ENCODE measurements at places on chromosomes 3 and 15. TPM values are rescaled to one million over a fixed set of nuclear protein-coding genes. Genes with fewer than 3 reads are reported as not detected.

Gene GPR160
- total RNA-seq = 0.90 TPM

Gene CLDN18
- not detected for total RNA-seq

Gene ATP1B3
- 68.4 TPM for total RNA-seq

Gene C2CD4A
- total RNA-seq = not detected

Gene RHOV
- total RNA-seq = 0.82 TPM

Gene CYP1A2
- not detected for total RNA-seq

Gene GRAMD2A
- 0.63 TPM for total RNA-seq

Gene DUOXA2
- not detected for total RNA-seq

Gene VGLL3
- 47.4 TPM for total RNA-seq

Gene CRYGS
- 1.3 TPM for total RNA-seq

Gene ARHGEF26
- 2.0 TPM for total RNA-seq

Gene FGF7
- 97.7 TPM for total RNA-seq

Gene SLC35G2
- 14.7 TPM for total RNA-seq

Gene TRAT1
- not detected for total RNA-seq

Gene SLC33A1
- total RNA-seq = 49.8 TPM

Gene CYP1A1
- total RNA-seq = not detected

Gene PLSCR4
- 28.3 TPM for total RNA-seq

Gene ZNF660
- 2.0 TPM for total RNA-seq

Gene PRR23B
- not detected for total RNA-seq

Gene DGKG
- total RNA-seq = 0.27 TPM

Gene GRM7
- total RNA-seq = not detected

Gene TMEM42
- 13.7 TPM for total RNA-seq

Gene ABI3BP
- 108 TPM for total RNA-seq

Gene CEMIP
- total RNA-seq = 249 TPM

Gene FBN1
- total RNA-seq = 4,431 TPM

Gene SMCO1
- not detected for total RNA-seq

Gene DUOX1
- not detected for total RNA-seq

Gene MESP1
- 0.49 TPM for total RNA-seq

Gene PLS1
- total RNA-seq = 0.99 TPM

Gene NRG4
- total RNA-seq = not detected

Gene TRIM71
- not detected for total RNA-seq

Gene LRRC31
- total RNA-seq = not detected

Gene KNG1
- not detected for total RNA-seq

Gene C3orf52
- 10.7 TPM for total RNA-seq

Gene EXD1
- not detected for total RNA-seq

Gene DCP1A
- total RNA-seq = 13.1 TPM

Gene UROC1
- not detected for total RNA-seq

Gene SNX4
- total RNA-seq = 40.6 TPM

Gene ZNF80
- total RNA-seq = not detected

Gene CCDC71
- 14.8 TPM for total RNA-seq

Gene WDR72
- total RNA-seq = not detected

Gene SV2B
- total RNA-seq = not detected

Gene MINAR1
- total RNA-seq = 0.98 TPM

Gene BUB1B
- total RNA-seq = 35.2 TPM

Gene ALCAM
- total RNA-seq = 91.2 TPM

Gene ETV5
- total RNA-seq = 22.7 TPM

Gene GOLGA6A
- not detected for total RNA-seq

Gene C3orf85
- total RNA-seq = not detected

Gene PP2D1
- not detected for total RNA-seq

Data from fibroblast of the aortic adventitia (primary cell).